ENCODE measurements at places on chromosomes 2 and 18. TPM values are rescaled to one million over a fixed set of nuclear protein-coding genes. Genes with fewer than 3 reads are reported as not detected.

Gene ZNF236
- polyA plus RNA-seq: 2.9 TPM

Gene NEB
- 0.26 TPM for polyA plus RNA-seq

GRCh38 chr2:212005085-212005671, 533.4 kb downstream of the ERBB4 start:
- DNase-seq: peak; percentile 30

- no peak for DNase-seq
Observed at GRCh38 chr2:196130039-196130825, 41.1 kb downstream of the STK17B start.

- DNase-seq: peak; percentile 71
Observed at GRCh38 chr2:170973492-170974303, 44.6 kb downstream of the GORASP2 start.

GRCh38 chr2:25347846-25348245, 6.1 kb upstream of the DNMT3A start:
- DNase-seq: peak; percentile 68

- no peak for DNase-seq
Observed at GRCh38 chr2:10165282-10165681, 42.7 kb downstream of the RRM2 start.

DNA sequence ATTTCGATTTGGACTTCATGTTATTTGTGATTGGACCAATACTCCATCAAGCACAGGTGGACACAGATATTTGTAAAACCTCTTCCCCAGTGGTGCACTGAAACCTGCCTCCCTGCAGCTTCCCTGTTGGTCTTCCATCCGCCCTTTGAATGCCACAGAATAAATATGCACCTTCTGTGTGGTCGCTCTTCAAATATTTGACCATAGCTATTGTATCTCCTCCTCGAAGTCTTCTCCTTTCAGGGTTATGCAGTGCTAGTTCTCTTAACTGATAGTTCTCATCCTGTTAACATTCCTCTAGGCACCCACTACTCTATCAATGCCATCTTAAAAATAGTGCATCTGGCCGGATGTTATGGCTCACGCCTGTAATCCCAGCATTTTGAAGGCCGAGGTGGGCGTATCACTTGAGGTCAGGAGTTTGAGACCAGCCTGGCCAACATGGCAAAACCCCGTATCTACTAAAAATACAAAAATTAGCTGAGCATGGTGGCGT, 12.5 kb downstream of the SPATS2L start:
- DNase-seq: no peak

DNA sequence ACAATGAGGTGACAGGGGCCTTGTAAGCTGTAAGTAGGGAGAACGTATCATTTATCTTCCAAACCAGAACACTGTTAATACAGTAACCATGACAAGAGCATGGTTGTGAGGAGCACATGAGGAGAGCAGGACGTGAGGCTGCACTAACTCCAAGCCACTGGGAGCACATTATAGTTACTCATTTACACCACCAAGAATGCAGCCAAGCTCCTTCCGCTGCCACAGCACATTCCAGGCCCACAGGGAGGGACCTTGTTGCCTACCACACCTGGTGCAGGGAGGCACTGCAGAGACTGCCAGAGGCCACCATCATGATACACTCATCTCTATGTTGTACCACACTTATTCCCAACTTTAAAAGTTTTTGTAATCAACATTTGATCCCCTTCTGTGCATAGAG, 13.5 kb upstream of the SFXN5 start:
- no peak for DNase-seq

GRCh38 chr2:224747765-224748164, 31.6 kb upstream of the CCDC195 start:
- no peak for DNase-seq

GRCh38 chr2:159165048-159165447, 121.5 kb downstream of the WDSUB1 start:
- no peak for DNase-seq

GRCh38 chr2:219592736-219593135, 4.9 kb upstream of the STK11IP start:
- no peak for DNase-seq

DNA sequence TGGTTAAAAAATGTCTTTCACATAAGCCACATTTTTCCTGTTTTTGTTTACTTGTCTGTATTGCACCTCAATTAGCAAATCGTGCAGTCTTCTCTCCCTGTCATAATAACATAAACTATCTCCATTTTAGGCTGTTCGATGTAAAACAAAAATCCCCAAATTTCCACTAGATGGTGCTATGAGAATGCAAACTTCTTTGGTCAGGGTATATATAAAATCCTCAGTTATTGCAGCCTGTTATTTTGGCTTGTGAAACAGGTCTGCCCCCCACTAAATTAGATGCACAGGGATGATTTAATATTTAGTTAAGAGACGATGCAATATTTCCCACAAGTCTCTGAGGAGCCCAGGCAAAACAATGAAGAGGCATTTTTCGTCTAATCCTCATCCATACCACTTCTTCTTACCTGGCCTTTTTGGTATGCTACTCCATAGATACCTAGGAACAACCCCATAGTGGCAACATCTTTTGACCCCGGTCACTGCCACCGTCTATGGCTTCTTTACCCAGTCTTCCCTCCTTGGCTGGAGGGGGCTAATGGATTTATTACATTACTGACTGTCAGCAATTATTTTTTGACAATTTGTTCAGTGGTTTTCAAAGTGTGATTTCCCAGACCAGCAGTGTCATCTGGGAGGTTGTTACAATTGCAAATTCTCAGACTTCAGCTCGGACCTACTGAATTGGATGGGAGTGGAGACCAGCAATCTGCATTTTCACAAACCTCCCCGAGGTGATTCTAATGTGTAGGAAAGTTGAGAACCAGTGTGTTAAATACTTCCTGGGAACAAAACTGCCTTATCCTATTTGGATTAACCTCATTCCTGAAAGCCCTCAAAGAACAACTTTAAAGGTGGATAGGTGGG, 117.4 kb upstream of the CWC22 start:
- DNase-seq: peak; percentile 81

DNA sequence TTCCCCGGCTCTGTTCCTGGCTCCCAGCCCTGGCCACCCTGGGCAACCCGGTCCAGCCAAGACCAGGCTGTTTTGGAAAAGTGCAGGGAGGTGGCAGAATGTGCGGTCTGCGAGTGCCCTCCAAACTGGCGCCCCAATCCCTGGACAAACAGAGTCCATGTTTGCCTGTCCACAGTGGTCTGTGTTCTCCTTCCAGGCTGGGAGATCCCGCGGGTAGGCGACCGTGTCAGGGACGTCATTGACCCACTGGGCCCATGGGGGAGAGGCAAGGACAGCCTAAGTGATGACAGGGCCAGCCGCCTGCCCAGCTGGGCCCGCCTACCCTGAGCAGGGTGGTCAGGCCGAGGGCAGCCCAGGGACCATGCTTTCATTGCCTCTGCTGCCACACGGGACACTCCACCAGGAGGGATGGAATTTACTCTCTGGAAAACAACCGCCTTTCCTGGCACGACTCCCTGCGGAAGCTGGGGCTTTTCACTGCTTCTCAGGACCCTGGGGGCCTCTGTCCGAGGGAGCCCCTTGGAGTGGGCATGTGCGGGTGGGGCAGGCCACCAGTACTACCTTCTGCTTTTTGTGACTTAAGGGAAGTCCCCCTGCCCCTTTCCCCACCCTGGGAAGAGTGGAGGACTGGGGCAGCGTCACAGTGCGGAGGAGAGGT, 20.1 kb downstream of the CYP26B1 start:
- DNase-seq: no peak

Measured in fibroblast of lung (primary cell).